ENCODE measurements at places on chromosomes 11 and 22.

- H3K36me3 ChIP-seq, result peaks cover 45% of the 10 kb centered on the region
- no peak for DNase-seq
- no peaks in the 10 kb centered on the region for H3K27me3 ChIP-seq
- no peak overlapping the region for H3K27ac ChIP-seq
- H3K4me3 ChIP-seq, result no peak overlapping the region
These were observed 21.0 kb upstream of the SCARF2 start for GRCh38 chr22:20458530-20459151.

GRCh38 chr11:133842053-133842452 is 3.3 kb downstream of the SPATA19 start:
- H3K36me3 ChIP-seq, result no peaks in the 10 kb centered on the region
- no peak overlapping the region for H3K4me3 ChIP-seq
- no peak overlapping the region for H3K27ac ChIP-seq
- DNase-seq, result no peak
- no peaks in the 10 kb centered on the region for H3K27me3 ChIP-seq
- H3K4me1 ChIP-seq, result no peaks in the 10 kb centered on the region

DNA sequence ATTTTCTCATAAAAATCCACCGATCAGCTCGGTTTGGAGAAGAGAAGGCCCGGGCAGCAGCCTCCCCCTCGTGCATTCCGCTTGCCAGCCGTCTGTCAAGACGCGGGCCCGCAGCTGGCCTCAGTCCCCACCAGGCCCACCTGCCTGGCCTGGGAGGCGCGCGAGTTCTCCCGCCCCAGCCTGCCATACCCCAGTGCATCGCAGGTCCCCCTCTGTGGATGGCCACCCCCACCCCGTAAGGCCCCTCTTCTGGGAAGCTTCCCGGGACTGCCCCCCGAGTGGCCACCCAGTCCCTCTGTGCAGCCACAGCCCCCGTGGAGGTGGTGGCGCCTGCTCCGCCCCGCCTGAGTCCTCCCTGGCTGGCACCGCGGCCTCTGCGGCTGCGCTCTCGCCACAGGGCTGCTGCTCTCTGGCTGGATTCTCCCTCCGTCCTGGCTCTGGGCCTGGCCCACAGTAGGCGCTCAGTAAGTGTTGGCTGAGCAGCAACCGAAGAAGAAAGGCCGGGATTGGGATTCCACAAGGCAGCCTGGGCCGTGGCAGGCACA is 74.0 kb upstream of the TCF20 start:
- H3K27ac ChIP-seq, result no peak overlapping the region
- H3K36me3 ChIP-seq, result no peaks in the 10 kb centered on the region
- DNase-seq, result no peak
- peaks cover 2% of the 10 kb centered on the region for H3K4me1 ChIP-seq
- peaks cover 20% of the 10 kb centered on the region for H3K27me3 ChIP-seq

DNA sequence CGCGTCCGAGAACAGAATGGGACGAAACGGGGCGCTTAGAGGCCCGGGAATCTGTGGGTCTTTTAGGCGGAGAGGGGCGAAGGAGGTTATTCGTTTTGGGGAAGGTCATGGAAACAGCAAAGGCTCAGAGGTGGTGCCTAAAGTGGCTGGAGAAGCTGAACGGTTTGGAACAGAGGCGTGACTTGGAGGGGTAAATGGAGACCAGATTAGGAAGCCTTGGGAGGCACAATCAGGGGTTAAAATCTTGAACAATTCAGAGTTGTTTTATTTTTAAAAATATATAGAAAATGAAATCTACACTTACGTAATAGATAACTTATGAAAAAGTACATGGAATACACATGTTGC is 247 bp upstream of the PLAAT5 start:
- DNase-seq, result no peak
- H3K4me3 ChIP-seq, result peak overlapping the region; percentile 74
- peaks cover 2% of the 10 kb centered on the region for H3K36me3 ChIP-seq
- H3K27me3 ChIP-seq, result peaks cover 59% of the 10 kb centered on the region
- H3K4me1 ChIP-seq, result peaks cover 12% of the 10 kb centered on the region
- no peak overlapping the region for H3K27ac ChIP-seq

- peaks cover 16% of the 10 kb centered on the region for H3K4me1 ChIP-seq
- DNase-seq, result no peak
- peaks cover 56% of the 10 kb centered on the region for H3K36me3 ChIP-seq
- H3K27ac ChIP-seq, result peak overlapping the region; percentile 36
- H3K4me3 ChIP-seq, result no peak overlapping the region
These were observed 24.2 kb downstream of the SNU13 start for GRCh38 chr22:41664490-41664889.

DNA sequence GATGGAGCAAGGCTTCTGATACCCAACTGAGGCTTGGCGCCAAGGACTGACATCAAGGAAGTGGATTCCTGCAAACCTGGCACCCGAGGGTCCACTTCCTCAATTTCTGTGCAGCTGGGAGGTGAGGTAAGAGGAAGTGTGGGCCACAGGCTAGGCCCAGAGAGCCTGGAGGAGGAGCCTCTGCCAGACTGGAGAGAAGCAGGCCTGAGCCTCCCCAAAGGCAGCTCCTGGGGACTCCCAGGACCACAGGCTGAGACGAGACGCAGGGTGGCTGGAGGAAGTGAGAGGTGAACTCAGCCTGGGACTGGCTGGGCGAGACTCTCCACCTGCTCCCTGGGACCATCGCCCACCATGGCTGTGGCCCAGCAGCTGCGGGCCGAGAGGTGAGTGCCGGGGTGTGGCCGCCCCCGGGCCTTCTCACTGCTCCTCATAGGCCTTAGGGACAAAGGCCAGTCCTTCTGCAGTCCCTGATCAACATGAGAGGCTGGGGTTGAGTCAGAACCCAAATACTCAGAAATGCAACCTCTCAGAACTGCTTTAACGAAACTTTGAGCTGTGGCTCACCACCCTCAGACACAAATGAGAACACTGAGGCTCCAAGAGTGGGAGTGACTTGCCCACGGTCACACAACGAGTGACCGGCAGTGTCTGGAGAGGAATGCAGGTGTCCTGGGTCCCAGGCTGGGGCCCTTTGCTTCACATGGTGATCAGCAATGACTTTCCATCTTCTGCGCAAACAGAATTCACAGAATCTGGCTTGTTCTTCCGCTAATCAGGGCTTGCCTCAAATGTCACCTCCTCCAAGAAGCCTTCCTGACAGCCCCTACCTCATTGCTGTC is at the start of gene NCF4:
TSS of gene NCF4 (plus strand) at position 186 of the 839 bp plus-strand sequence. CDS start at position 352, 166 bp downstream.
- H3K4me1 ChIP-seq, result peaks cover 84% of the 10 kb centered on the region
- peaks cover 27% of the 10 kb centered on the region for H3K36me3 ChIP-seq
- no peaks in the 10 kb centered on the region for H3K27me3 ChIP-seq
- DNase-seq, result peak; percentile 70

DNA sequence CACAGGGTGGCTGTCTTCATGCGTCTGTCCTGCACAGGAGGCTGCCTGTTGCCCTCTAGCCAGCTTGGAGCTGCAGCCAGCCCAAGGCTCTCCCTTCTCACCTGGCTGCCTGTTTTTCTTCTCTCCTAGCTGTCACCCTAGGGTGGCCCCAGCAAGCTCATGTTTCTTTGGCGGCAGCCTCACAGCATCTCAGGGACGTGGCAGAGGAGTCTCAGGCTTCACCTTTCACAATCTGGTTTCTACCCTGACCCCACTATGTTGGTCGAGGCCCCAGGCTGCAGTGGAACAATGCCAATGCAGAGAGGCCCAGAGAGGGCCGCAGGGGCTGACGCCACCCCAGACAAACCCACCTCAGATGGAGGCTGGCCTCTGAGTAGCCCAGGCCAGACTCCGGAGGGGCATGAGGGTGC is 2.5 kb upstream of the CLDN5 start:
- H3K27me3 ChIP-seq, result peaks cover 32% of the 10 kb centered on the region
- no peak for DNase-seq
- peaks cover 4% of the 10 kb centered on the region for H3K36me3 ChIP-seq
- no peak overlapping the region for H3K4me3 ChIP-seq

- no peaks in the 10 kb centered on the region for H3K36me3 ChIP-seq
- no peak overlapping the region for H3K27ac ChIP-seq
- no peaks in the 10 kb centered on the region for H3K27me3 ChIP-seq
- no peaks in the 10 kb centered on the region for H3K4me1 ChIP-seq
- DNase-seq, result no peak
These were observed 1083.1 kb downstream of the LRRC4C start for GRCh38 chr11:40376331-40376730.

- no peak overlapping the region for H3K27ac ChIP-seq
- no peak overlapping the region for H3K4me3 ChIP-seq
- peaks cover 23% of the 10 kb centered on the region for H3K36me3 ChIP-seq
- no peaks in the 10 kb centered on the region for H3K27me3 ChIP-seq
- DNase-seq, result no peak
- peaks cover 38% of the 10 kb centered on the region for H3K4me1 ChIP-seq
These were observed 5.2 kb downstream of the RAB6A start for GRCh38 chr11:73755670-73756069.

- H3K4me1 ChIP-seq, result no peaks in the 10 kb centered on the region
These were observed 5.9 kb downstream of the KCNJ4 start for GRCh38 chr22:38448945-38449745.

- H3K4me1 ChIP-seq, result peaks cover 26% of the 10 kb centered on the region
- H3K4me3 ChIP-seq, result no peak overlapping the region
- no peak overlapping the region for H3K27ac ChIP-seq
- no peaks in the 10 kb centered on the region for H3K36me3 ChIP-seq
- peak; percentile 84 for DNase-seq
These were observed 16.1 kb downstream of the TSKU start for GRCh38 chr11:76799066-76799804.

GRCh38 chr11:104169091-104169490 is 5.1 kb upstream of the PDGFD start:
- H3K4me3 ChIP-seq, result no peak overlapping the region
- peaks cover 11% of the 10 kb centered on the region for H3K27me3 ChIP-seq
- no peaks in the 10 kb centered on the region for H3K36me3 ChIP-seq
- no peak overlapping the region for H3K27ac ChIP-seq
- DNase-seq, result no peak
- H3K4me1 ChIP-seq, result no peaks in the 10 kb centered on the region

- H3K27me3 ChIP-seq, result peaks cover 43% of the 10 kb centered on the region
- DNase-seq, result peak; percentile 35
- no peaks in the 10 kb centered on the region for H3K36me3 ChIP-seq
- peaks cover 18% of the 10 kb centered on the region for H3K4me1 ChIP-seq
- H3K4me3 ChIP-seq, result no peak overlapping the region
- H3K27ac ChIP-seq, result no peak overlapping the region
These were observed 37.1 kb upstream of the AKIP1 start for GRCh38 chr11:8873741-8874405.

DNA sequence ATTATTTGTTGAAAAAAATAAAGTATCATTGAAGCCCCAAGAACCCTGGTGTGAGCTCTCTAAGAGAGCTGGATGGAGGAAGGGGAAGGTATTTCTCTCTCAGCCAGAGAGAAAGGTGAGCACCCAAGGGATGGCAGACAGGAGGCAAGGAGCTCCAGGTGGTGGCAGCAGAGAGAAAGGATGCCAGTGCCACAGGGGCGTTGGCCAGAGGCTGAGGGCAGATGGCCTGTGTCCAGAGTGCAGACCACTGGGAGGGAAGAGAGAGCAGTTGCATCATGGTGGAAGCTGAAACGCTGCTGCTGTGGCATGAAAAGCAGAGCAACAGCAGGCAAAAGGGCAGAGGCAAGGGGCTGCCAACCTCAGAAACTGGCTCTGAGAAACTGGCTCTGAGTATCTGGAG is 8.5 kb downstream of the SPON1 start:
- H3K36me3 ChIP-seq, result no peaks in the 10 kb centered on the region
- no peak overlapping the region for H3K27ac ChIP-seq
- no peak overlapping the region for H3K4me3 ChIP-seq

GRCh38 chr11:134020598-134020997 is 48.3 kb upstream of the JAM3 start:
- H3K4me3 ChIP-seq, result no peak overlapping the region
- no peaks in the 10 kb centered on the region for H3K36me3 ChIP-seq
- H3K4me1 ChIP-seq, result peaks cover 6% of the 10 kb centered on the region
- H3K27me3 ChIP-seq, result peaks cover 34% of the 10 kb centered on the region
- no peak for DNase-seq

DNA sequence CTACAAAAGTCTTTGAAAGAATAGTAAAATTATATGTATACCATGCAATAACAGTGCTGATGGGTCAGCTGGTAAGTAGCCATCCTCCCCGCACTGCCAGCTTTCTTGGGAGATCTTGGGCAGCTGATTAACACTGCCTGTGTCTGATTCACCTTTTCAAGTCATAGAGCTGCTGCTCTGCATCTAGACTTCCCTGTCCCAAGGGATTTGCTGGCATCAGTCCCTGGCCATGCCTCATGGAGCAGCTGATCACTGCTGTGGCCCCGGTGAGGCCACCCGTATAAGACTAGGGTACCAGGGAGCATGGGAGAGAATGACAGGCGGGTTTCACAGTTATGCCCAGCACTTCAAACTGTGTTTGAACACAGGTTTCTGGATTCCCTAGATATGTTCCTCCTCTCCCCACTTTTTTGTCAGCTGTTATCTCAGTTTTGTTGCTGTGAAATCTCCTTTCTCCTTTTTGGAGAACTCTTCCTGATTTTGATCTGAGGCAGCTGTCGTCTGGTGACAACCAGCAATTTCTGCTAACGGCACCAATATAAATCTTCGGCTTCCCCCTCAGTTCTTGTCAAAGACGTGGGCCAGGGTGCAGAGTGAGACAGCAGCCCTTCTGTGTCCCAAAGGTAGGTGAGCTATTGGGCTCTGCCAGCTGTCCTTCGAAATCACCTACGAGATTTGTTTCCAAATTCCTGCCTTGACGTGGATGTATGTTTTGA is 438.9 kb downstream of the NTM start:
- H3K4me1 ChIP-seq, result no peaks in the 10 kb centered on the region
- no peaks in the 10 kb centered on the region for H3K27me3 ChIP-seq
- H3K36me3 ChIP-seq, result no peaks in the 10 kb centered on the region
- H3K4me3 ChIP-seq, result no peak overlapping the region
- DNase-seq, result no peak

DNA sequence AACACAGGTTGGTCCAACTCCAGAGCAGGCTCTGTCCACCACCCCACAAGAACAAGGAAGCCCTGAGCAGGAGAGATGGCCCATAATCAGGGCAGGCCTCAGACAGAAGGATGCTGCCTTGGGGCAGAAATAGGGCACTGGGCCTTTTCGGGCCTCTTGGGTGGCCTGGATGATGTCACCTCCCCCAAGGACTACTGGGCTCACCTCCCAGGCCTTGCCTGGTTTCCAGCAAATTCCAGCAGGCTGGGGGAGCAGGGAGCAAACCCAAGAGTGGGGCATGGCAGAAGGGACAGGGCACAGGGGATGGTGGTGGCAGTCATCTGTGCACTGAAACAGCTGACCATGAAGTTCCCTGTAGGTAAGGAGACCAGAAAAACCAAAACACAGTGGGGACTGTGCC is 5.3 kb upstream of the NAA40 start:
- H3K36me3 ChIP-seq, result no peaks in the 10 kb centered on the region
- no peak overlapping the region for H3K4me3 ChIP-seq
- peaks cover 11% of the 10 kb centered on the region for H3K4me1 ChIP-seq
- DNase-seq, result no peak
- peaks cover 2% of the 10 kb centered on the region for H3K27me3 ChIP-seq

DNA sequence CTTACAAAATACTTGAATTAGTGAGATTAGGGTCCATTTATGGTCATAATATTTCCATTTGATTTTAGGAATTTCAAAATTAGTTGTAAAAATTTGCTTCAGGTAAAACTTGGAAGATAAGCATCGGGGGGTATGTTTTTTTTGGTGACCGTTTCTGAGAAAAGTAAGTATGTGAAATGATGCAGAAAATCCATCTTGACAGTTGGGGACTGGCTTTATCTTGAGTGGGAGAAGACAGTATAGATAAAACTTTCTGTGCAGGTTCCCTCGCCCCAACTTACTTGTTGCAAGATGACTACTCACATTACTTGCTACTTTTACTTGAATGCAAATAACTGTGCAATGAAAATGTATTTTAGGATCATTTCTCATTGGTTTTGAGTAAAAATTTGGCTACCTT is 49.5 kb downstream of the DNAJC24 start:
- H3K27me3 ChIP-seq, result no peaks in the 10 kb centered on the region
- H3K4me1 ChIP-seq, result no peaks in the 10 kb centered on the region
- no peak overlapping the region for H3K4me3 ChIP-seq
- no peak overlapping the region for H3K27ac ChIP-seq
